Esophagus squamous epithelium (tissue), 5 donors: ENCODE measurements at places on chromosomes 11 and 22.

DNA sequence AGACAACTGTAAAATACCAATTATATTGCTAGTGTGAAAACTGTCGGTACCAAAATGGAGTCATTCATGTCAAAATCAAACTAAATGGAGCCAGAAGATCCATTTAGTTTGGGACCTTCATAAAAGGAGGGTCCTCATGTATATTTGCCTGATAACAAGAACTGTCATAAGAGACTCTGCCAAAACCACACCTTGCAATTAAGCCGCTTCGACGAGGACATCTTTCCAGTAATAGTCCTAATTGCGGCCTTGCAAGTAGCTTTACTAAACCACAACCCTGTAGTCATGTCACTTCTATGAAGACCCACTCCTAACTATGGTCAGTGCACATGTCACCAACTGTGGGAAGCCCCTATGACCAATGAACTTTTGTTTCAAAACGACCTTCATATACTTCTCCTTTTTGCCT lies 9.4 kb downstream of the UBQLN3 start:
- no peak for DNase-seq

DNA sequence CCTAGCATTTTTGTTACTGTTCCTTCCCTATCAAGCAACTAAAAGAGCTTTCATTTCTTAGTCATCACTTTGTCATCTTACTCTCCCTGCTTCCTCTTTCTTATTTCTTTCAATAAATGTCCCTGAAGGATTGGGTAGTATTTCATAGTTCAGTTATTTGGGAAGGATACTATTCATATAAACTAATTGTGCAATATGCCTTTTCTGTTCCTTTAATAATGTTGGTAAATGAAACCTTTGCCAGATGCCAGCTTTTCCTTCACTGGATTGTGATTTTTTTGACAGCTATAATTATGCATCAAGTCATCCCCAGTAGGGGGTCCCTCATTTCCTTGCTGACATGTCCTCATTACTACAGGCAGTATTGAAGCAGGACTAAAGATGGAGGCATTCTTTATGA lies 101.7 kb downstream of the ATM start:
- no peak for DNase-seq

- DNase-seq: no peak
Measured at GRCh38 chr11:75549370-75549958, 12.6 kb upstream of the SERPINH1 start.

- no peak for DNase-seq
Measured at GRCh38 chr11:77093056-77093891, 9.4 kb upstream of the OMP start.

DNA sequence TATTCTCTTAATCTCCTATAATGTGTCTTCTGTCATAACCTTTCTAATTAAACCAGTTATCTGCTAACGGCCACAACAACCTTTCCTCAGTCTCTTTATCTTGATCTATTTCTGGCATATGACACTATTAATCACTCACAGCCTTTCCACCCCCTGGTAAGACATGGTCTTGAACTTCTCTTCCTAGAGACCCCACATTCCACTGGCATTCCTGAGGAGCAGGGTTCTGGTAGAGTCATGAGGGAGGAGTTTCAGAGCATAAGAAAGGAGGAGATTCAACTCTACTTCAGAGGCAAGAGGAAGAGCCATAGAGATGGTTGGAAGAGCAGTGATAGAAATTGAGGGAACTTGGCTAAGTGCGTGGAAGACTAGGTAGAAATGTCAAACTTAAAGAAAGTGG lies 325.6 kb downstream of the BLID start:
- DNase-seq: no peak

- DNase-seq: no peak
Measured at GRCh38 chr11:74492084-74492483, 1.4 kb downstream of the LIPT2 start.

- no peak for DNase-seq
Measured at GRCh38 chr11:34916843-34917770, 689 bp downstream of the PDHX start.

- DNase-seq: no peak
Measured at GRCh38 chr11:1326435-1327063, 17.1 kb upstream of the TOLLIP start.

- DNase-seq: no peak
Measured at GRCh38 chr11:118383657-118384056, 17.7 kb upstream of the ATP5MG start.

DNA sequence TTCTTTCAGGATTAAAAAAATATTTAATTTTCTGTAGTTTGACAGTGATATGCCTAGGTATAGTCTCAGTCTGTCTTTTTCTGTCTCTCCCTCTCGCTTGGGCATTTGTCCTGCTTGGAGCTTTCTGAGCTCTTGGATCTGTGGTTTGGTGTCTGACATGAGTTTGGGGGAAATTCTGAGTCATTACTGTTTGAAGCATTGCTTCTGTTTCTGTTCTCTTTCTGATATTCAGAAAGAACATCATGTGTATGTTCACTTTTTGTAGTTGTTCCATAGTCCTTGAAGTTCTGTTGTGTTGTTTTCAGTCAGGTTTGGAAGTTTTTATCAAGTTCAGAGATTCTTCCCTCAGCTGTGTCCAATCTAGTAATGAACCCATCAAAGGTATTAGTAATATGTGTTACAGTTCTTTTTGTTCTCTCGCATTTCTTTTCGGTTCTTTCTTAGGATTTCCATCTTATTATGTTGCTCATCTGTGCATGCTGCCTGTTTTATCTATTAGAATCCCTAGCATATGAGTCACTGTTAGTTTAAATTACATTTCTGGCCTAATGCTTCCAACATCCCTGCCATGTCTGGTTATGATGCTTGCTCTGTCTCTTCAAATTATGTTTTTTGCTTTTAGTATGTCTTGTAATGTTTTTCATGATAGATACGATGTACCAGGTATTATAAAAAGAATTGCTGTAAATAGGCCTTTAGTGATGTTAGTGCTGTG lies 48.4 kb downstream of the DDX10 start:
- DNase-seq: no peak

GRCh38 chr22:38871360-38872171 lies 450 bp downstream of the CBX6 start:
- no peak for DNase-seq

- no peak for DNase-seq
Measured at GRCh38 chr22:17898375-17898774, 124.1 kb upstream of the BID start.

DNA sequence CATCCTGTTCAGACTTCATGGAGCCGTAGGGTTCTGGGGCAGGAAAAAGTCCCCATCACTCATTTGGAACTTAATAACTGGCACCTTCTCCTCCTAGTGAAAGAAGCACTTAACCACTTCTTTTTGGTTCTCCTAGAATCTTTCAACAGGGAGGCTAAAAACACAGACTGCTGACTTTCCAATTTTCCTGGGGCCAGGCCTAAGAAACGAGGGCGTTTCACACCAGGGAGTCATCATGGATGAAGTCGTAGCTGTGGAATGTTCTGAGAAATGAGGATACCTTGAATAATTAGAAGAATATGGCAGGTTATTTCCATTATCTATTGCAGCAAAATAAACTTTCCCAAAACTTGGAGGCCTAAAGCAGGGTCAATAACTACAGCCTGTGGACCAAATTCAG lies 26.0 kb upstream of the API5 start:
- no peak for DNase-seq

DNA sequence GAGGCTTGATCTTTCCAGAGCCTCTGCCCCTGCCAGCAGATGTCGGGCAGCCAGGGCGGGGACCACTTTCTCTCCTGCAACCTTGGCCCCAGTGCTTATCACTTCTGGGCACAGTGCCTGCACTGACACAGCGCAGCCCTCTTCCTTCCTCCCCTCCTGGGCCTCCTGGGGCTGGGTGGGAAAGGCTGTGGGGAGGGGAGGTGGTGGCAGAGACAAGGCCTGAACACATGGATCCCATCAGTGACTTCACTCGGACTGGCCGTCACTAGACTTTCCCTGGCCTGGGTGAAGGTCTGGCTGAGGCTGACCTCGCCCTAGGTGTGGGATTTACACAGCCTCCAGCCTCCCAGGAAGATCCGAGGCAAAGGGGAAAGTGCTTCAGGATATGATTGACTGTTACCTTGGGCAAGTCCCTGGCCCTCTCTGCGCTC lies 68.1 kb downstream of the LRRC32 start:
- DNase-seq: no peak

GRCh38 chr22:22060200-22061084 lies 77.9 kb upstream of the TOP3B start:
- no peak for DNase-seq
